ENCODE measurements at places on chromosomes 2 and 18. TPM values are rescaled to one million over a fixed set of nuclear protein-coding genes. Genes with fewer than 3 reads are reported as not detected.

The CD207 gene
- total RNA-seq = not detected

The KCNJ13 gene
- not detected for total RNA-seq

The STAT4 gene
- 7.8 TPM for total RNA-seq

The CDK15 gene
- not detected for total RNA-seq

The PRKAG3 gene
- not detected for total RNA-seq

The TPO gene
- not detected for total RNA-seq

The ZCCHC2 gene
- total RNA-seq = 9.4 TPM

The C2orf66 gene
- total RNA-seq = not detected

The ERFE gene
- total RNA-seq = 24.2 TPM

The TUBA4B gene
- not detected for total RNA-seq

The FMNL2 gene
- total RNA-seq = 14.8 TPM

The NEU4 gene
- total RNA-seq = not detected

The FASTKD2 gene
- total RNA-seq = 17.9 TPM

The ABCG5 gene
- not detected for total RNA-seq

The TMEM200C gene
- total RNA-seq = not detected

The ROCK1 gene
- total RNA-seq = 25.1 TPM

The RAB6C gene
- not detected for total RNA-seq

The RAB17 gene
- total RNA-seq = 0.81 TPM

The UGT1A8 gene
- total RNA-seq = not detected

The TUBA3E gene
- total RNA-seq = not detected

The HMSD gene
- total RNA-seq = not detected

The HAAO gene
- not detected for total RNA-seq

The ABCB11 gene
- total RNA-seq = 0.65 TPM

The ACOXL gene
- total RNA-seq = not detected

The FBXO48 gene
- 0.49 TPM for total RNA-seq

The AGXT gene
- not detected for total RNA-seq

The SERPINB10 gene
- total RNA-seq = not detected

The SLC4A1AP gene
- total RNA-seq = 24.9 TPM

The REV1 gene
- 7.6 TPM for total RNA-seq

The EN1 gene
- not detected for total RNA-seq

The EFEMP1 gene
- total RNA-seq = 5,147 TPM

The IL1R1 gene
- 301 TPM for total RNA-seq

The NOSTRIN gene
- total RNA-seq = 0.18 TPM

The DSG2 gene
- 1.6 TPM for total RNA-seq

The TRIM43 gene
- not detected for total RNA-seq

The TMEM150A gene
- 31.4 TPM for total RNA-seq
